Endothelial cell (in vitro differentiated cells): ENCODE measurements at places on chromosomes 7 and 10.

DNA sequence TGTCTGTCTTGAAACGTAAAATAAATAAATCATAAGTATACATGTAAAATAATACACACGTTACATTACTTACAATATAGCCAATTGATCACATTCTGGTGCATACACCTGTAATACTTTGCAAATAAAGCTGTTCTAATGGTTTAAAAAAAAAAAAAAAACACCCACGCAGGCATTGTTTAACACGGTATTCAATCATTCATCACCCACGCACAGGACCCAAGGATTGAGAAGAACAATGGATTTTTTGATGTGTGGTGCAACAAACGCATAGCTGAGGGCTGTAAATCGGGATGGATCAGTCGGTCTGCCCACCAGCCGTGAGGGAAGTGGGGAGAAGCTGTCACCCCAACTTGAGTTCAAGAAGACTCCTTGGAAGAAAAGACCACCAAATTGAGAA lies 8.7 kb downstream of the PITRM1 start:
- no peak for DNase-seq

DNA sequence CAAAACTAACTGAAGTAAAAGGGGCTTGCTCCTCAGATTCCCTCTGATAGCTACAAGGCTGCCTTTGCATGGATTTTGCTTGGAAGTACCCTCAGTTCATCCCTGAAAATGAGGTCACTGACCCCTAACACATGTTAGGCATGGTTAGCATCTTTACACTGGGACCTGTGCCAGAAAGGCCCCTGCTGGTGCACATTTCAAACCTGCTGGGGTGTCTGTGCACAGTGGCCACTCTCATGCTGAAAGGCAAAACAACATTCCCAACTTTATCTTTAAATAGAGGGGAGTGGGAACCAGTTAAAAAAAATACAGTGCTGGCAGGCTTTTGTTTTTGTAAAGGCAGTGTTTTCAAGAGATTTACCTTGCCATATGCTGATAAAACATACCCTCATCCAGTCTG lies 99.1 kb downstream of the ANK3 start:
- no peak for DNase-seq

DNA sequence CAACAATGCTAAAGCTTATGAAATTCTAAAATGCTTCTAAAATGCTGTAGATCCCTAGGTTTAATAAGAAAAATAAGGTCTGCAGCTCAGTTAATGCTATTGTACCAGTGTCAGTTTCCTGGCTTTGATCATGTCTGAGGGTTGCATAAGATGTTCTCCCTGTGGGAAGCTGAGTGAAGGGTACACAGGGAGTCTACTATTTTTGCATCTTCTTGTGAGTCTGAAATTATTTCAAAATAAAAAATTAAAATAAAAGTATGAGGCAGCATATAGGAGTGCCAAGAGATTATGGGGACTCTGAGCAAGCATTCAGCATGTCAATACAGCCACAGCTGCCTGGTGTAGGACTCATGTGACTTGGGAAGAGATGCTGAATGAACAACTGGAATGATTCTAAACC lies 14.7 kb downstream of the CHST15 start:
- DNase-seq: no peak

GRCh38 chr7:25636168-25636567 lies 407.9 kb upstream of the NPVF start:
- no peak for DNase-seq

- no peak for DNase-seq
Measured at GRCh38 chr7:44801890-44802289, 5.4 kb downstream of the PPIA start.

DNA sequence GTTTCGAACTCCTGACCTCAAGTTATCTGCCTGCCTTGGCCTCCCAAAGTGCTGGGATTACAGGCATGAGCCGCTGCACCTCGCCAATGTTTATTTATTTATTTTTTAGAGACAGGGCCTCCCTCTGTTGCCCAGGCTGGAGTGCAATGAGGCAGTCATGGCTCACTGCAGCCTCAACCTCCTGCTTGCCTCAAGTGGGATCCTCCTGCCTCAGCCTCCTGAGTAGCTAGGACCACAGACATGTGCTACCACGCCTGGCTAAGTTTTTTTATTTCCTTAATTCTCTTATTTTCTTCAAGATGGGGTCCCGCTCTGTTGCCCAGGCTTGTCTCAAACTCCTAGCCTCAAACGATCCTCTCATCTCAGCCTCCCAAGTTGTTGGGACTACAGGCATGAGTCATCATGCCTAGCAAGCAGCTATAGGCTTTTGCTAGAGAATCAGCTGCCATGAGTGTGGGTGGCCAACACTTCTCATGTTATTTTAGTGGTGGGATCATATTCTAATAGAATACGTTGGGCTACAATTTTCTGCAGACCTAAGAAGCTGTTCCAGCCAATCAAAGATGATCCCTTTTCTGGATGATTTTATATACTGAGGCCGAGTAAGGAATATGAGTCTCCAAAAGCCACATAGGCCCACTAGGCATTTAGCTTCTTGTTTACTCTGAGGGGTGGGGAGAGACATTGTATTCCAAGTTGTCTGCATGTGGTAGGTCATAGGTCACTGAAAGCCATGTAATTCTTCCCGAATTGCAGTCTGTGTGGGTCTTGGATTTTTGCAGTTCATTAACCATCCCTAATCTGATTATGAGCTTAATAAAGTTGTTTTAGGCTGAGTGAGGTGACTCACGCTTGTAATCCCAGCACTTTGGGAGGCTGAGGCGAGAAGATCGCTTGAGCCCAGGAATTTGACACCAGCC lies 7.6 kb upstream of the TMEM248 start:
- DNase-seq: no peak

DNA sequence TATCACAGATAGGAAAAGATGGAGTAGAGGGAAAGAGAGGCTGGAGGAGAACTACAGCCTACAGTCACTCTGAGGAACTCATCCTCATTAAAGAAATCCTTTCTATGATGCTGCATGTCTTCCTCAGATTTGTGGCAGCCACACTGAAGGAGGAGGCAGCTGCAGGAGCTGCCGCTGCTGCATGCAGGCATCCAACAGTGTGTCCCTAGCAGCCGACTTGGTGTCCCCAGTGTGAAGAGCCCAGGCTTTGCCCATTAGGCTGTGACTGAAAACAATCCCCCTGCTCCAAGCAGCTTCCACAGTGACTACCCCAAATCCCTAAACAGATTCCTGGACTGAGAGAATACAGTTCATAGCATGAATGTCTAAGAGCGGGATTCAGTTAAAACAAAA lies 23.1 kb downstream of the SKIDA1 start:
- DNase-seq: no peak

GRCh38 chr7:139730746-139731612 lies 46.8 kb downstream of the HIPK2 start:
- DNase-seq: no peak

DNA sequence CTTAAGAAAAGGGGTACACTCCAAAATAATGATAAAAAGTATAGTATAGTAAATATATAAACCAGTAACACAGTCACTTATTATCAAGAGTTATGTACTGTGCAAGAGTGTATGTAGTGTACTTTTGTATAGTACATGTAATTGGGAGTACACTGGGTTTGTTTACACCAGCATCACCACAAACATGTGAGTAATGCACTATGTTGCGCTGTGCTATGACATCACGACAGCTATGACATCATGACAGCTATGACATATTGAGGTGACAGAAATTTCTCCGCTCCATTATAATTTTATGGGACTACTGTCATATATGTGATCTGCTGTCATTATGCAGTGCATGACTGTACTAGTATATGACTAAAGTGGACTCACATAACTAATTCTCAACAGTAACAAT lies 84.6 kb downstream of the KMT2C start:
- no peak for DNase-seq

DNA sequence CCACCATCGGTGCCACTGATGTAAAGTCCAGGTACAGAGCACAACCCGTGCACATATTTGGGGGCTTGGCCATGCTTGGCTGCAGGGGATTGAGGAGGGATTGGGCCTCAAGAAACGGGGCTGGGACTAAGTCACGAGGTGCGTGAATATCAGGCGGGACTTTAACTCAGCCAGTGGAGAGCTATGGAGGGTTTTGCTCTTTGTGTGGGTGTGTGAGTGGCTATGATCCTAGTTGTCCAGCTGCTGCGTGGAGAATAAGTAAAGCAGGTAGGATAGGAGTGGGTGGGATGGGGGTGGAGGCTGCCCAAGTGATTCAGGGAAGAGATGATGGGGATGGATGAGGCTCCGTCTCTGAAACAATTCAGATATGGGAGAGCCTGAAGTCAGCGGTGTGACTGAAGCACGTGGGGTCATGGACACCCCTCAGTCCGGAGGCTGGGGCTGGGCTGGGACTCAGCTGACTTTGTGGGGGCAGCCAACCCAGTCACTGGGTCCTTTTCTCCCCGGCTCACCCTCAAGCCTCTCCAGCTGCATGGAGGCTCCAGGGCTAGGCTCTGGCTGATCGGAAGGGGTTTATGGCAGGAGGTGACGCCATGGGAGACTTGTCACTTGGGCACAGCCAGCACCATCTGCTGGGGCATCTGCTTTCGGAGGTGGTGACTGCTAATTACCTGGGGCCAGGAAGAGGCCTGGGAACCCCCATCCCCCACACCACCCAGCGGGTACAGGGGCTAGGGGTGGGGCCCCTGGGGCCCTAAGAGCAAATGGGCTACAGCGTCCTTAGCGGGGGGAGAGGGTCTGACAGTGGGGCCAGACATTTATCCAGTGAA lies 1.7 kb upstream of the LFNG start:
- DNase-seq: no peak

GRCh38 chr10:52807803-52808202 lies 35.2 kb upstream of the MBL2 start:
- no peak for DNase-seq

- no peak for DNase-seq
Measured at GRCh38 chr7:27933671-27934565, 194.0 kb downstream of the TAX1BP1 start.

- no peak for DNase-seq
Measured at GRCh38 chr7:138907201-138907847, 73.9 kb downstream of the KIAA1549 start.

- DNase-seq: no peak
Measured at GRCh38 chr7:40640566-40640965, 505.8 kb downstream of the SUGCT start.

DNA sequence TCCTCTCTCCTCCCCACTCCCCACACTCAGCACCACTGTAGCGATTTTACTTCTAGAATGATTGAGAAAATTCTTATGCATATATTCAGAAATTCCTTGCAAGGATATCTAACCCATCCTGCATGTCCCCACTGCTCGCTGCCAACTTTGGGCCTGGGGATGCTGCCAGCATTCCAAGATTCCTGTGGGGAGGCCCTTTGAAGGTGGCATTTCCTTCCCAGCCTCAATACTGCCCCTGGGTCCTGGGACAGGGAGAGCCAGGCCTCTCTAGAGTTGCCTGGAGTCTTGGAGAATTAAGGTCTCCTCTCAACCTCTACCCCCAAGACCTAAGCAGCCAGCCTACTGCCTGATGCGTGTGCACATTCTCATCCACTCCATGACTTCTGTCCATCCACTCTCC lies 303.5 kb downstream of the NEBL start:
- DNase-seq: no peak

DNA sequence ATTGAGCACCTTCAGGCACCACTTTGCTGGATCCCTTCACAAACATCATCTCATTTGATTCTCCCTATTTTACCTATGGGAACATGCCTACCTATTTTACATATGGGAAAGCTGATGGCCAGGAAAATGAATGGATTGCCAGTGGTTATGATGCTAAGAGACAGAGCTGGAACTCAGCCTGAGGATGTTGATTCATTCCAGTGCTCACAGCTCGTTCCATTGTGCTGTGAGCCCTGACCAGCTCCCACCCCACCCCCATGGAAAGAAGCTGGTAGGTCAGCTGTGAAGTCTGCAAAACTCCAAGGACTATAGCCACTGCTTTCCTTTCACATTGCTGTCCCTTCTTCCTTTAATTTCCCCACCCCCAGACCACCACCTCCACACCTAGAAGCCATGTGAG lies 9.6 kb downstream of the UBTD1 start:
- no peak for DNase-seq

DNA sequence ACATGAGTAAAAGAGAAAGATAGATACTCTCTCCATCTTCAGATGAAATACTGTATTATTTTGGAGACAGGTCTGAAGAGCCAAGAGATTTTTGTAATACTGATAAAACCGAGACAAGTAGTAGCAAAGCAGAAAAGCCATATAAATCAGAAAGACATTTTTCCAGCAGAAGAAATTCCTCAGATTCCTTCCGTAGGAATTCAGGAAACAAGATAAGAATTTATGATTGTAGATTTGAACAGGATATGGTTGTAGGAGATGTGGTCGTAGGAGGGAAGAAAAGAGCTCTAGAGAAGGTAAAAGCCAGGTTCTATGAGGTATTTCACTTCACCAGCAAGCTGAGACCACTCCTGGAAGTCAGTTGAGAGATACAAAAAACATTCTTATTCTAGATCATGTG lies 17.6 kb upstream of the AASS start:
- no peak for DNase-seq
